ENCODE measurements at places on chromosomes 1 and 21.

DNA sequence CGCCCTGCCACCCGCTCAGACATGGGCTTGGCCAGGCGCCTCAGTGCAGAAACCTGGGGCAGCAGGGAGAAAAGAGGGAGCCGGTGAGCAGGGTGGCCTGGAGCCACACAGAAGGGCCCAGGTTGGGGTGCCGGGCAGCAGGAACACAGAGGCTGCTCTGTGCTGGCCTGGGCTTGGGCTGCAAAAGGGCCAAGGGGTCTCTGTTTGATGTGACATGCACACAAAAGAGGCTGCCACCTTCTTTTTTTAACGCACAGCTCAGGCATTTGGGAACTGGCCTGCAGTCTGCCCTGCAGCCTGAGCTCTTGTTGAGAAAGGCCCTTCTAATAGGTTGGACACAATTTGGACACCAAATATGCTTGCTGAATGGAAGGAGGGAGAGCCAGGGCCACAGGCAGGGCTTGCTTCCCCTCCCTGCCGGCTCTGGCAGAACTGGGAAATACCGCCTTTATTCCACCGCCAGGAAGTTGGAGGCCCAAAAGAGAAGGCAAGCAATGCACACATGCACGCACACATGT is 32.4 kb downstream of the KIF21B start:
- DNase-seq, result no peak

DNA sequence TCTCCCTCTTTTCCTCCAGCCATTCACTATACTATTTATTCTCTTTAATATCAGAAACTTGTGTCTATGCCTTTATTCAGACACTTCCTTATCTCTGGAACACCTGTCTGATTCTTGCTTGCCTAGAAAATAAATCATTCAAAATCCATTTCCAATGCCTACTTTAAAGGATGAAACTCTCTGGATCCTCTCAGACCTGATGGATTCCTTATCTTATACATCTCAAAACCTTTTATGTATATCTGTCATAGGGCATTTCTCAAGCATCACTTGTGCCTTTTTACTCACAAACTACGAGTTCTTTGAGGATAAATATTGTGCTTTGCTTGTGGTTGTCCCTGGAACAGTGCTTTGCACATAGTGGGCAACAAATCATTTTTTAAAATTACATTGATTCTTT is 3.8 kb upstream of the ATP6V1G3 start:
- DNase-seq, result no peak

DNA sequence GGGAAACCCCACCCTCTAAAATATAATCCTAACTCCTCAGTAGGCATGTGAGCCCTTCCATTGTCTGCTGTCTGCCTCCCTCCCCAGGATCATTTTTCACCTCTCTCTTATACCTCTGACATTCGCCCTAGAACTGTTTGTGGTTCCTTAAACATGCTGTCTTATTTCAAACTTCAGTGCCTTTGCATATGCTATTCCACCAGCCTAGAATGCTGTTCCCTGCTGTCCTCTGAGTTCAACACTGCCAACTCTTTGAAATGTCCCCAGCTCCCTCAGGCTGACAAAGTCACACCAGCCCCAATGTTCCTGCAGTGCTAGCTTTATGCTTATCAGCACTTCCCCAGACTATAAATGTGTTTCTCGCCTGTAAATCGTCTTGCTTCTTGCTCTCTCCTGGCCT is 119.5 kb downstream of the HIVEP3 start:
- DNase-seq, result no peak

DNA sequence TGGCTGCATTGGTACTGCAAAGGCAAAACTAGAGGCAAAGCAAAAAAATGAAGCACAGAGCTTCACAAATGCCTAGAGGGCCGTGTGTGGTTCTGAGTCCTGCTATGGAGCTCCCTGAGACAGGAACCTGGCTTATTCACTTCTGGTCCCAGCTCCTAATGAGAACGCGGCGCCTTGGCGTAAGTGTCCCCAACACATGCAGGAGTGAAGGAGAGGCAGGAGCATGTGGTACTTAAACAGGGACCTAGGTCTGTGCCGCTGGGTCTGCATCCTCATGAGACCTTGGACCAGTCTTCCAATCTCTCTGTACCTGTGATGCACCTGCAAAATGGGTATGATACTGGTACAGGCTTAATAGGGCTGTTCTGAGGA is 14.4 kb upstream of the SLC2A7 start:
- no peak for DNase-seq

DNA sequence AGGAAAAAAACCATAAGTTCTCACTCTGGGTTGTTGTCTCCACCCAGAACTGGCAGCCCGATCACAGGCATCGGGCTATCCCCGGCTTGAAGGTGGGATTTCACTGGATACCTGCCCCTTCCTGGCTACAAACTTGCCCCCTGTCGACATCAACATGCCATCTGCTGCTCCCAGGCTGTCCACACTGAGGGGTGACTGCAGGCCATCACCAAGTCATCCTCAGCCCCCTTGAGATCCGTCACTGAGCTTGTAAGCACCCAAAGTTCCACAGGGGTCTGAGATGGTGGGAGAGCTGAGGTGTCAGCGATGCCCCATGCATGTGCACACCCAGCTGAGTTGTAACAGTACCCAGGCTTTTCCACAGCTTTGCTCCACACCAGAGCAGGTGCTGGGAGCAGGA is 211.0 kb downstream of the AMY1C start:
- DNase-seq, result no peak

DNA sequence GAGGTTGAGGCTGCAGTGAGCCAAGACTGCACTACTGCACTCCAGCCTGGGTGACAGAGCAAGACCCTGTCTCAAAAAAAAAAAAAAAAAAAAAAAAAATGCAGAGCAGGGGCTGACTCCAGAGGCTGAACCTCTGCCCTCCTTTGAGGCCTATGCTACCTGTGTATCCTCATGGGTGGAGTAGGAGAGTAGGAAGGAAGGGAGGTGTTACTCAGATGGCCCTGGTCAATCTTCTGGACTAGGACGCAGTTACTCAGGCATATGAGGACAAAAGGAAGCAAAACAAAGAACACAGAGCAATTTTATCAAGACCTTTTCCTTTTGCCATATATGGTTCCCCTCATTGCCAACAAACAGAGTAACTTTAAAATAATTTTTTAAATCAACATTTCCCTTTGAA is 35.2 kb downstream of the TGFBR3 start:
- no peak for DNase-seq

All from effector CD8-positive, alpha-beta T cell (primary cell).